Parietal lobe (tissue), 2 donors: ENCODE measurements at places on chromosomes 3 and 15. TPM values are rescaled to one million over a fixed set of nuclear protein-coding genes. Genes with fewer than 3 reads are reported as not detected.

GRAMD2A gene
- 0.94 TPM for total RNA-seq

WDR93 gene
- total RNA-seq: 0.63 TPM

APOD gene
- total RNA-seq: 3.8 TPM

ESYT3 gene
- 0.94 TPM for total RNA-seq

CCDC191 gene
- total RNA-seq: 9.1 TPM

WDR76 gene
- 17.2 TPM for total RNA-seq
